Caco-2 (cell line): ENCODE measurements at places on chromosomes 12 and 14.
A peak's percentile ranks its signal among the peaks of the same experiment; 100 is the strongest.

DNA sequence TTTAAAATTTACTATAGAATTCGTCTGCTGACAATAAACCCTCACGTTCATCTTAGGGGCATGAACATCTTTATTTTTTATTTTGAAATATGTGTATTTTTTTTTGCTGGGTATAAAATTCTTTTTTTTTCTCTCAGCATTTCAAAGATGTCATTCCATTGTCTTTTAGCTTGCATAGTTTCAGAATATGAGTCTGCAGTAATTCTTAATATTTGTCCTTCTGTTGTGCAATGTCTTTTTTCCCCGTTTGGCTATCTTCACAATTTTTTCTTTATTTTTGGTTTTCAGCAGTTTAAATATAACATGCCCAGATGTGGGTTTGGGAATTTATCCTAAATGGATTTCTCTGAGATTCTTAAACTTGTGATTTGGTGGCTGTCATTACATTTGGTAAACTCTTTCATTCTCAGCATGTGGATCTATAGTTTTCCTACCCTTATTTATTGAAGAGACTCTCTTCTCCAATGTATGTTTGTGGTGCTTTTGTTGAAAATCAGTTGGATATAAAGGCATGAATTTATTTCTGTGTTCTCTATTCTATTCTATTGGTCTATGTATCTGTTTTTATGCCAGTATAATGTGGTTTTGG lies 37.8 kb upstream of the PLBD1 start:
- no peak for DNase-seq

- DNase-seq: no peak
These were observed 48.1 kb downstream of the CCDC92 start for GRCh38 chr12:123924539-123924938.

GRCh38 chr12:38669530-38669929 lies 235.9 kb downstream of the CPNE8 start:
- DNase-seq: peak; percentile 31

GRCh38 chr12:51855586-51856428 lies 7.3 kb upstream of the FIGNL2 start:
- DNase-seq: peak; percentile 67

DNA sequence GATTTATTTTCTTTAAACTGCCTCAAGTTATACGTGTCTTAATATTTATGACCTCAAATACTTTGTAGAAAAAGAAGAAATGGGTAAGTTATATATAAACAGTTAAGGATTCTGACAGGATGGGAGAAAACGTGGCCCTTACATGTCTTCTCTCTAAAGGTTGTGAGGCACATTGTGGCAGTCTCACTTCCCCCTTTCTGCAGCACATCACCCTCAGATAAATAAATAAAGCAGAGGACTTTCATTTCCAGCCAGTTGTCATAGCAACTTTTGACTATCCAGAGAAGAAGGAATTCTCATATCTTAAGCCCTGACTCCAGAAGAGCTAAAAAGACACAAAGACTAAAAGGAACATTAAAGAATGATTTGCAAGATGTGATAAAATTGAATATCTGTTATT lies 28.8 kb upstream of the CEP83 start:
- DNase-seq: no peak

DNA sequence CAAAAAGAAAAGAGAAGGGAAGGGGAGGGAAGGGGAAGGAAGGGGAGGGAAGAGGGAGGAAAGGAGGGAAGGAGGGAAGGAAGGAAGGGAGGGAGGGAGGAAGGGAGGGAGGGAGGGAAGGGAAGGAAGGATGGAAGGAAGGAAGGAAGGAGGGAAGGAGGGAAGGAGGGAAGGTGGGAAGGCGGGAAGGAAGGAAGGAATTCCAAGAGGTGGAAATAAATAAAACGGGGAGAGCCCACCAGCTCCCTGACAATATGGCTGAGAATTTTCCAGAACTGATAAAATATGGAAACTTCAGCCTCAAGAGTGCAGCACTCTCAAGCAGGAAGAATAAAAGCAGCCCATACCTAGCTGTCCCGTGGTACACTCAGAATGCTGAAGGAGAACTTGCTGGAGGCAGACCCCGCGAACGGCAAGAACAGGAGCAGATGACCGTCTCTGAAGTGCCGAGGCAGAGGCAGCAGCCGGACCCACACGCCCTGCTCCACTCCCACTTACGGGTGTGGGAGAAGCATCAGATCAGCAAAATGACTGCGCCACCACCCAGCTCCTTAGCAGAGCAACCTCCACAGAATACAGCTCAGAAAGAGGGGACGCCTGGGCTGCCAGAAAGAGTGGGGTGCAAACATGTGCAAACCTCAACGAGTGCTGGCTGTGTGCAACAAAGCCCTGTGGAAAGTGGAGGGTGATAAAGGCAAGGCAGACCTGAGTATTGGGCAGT lies 34.1 kb upstream of the INF2 start:
- DNase-seq: no peak

DNA sequence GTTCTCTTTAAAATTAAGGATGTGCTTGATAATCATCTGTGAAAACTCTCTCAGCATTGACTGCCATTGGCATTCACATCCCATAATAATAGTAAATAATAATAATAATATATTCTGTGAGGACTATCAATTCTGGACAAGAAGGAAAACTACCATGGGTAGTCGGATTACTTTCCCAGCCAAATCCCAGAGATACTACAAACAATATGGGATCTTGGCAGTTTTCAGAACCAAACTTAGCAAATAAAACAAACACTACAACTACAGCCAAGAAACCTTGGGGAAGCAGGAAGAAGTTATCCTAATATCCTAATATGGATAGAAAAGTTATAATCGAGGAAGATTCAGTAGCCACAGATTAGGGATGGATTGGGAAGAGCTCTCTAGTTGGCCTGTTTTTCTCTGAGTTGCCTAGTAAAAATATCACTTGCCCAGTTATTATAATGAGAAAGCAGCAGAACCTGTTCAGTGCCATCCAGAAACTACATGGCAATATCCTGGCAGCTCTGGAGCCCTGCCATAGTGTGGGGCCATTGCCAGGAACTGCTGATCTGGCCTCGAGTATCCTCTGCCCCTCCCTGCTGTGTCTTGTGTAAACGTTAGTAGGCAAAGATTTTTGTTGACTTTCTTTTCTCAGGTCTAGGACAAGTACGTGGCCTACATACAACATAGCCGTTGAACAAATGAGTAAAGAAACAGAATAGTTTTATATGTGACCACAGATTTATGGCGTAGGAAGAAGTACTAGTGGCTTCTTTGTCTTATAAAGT lies 193.5 kb downstream of the SLC2A13 start:
- DNase-seq: no peak

GRCh38 chr12:62250671-62251608 lies 9.3 kb upstream of the USP15 start:
- no peak for DNase-seq
